ENCODE measurements at places on chromosomes 12 and 14.

- no peak for DNase-seq
Observed at GRCh38 chr14:54890788-54891187, 11.8 kb downstream of the GCH1 start.

GRCh38 chr12:123028475-123028874, 48.0 kb downstream of the ARL6IP4 start:
- DNase-seq, result no peak

DNA sequence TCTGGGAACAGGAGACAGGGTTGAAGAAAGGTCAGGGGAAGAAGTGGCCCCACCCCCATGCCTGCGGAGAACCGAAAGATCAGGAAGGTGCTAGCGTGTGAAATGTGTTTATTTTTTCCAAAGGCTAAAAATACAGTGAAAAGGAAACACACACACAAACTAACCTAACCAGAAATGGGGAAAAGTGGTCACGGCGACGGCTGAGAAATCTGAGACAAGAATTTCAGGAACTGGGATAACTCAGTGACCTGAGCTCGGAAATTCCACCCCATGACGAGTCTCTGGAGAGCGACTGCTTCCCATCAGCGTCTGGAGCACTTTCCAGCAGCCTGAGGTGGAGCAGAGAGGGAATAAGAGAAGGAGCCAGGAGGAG, 16.6 kb upstream of the RND1 start:
- DNase-seq, result no peak

GRCh38 chr14:95490727-95491451, 25.6 kb downstream of the SYNE3 start:
- DNase-seq, result no peak

DNA sequence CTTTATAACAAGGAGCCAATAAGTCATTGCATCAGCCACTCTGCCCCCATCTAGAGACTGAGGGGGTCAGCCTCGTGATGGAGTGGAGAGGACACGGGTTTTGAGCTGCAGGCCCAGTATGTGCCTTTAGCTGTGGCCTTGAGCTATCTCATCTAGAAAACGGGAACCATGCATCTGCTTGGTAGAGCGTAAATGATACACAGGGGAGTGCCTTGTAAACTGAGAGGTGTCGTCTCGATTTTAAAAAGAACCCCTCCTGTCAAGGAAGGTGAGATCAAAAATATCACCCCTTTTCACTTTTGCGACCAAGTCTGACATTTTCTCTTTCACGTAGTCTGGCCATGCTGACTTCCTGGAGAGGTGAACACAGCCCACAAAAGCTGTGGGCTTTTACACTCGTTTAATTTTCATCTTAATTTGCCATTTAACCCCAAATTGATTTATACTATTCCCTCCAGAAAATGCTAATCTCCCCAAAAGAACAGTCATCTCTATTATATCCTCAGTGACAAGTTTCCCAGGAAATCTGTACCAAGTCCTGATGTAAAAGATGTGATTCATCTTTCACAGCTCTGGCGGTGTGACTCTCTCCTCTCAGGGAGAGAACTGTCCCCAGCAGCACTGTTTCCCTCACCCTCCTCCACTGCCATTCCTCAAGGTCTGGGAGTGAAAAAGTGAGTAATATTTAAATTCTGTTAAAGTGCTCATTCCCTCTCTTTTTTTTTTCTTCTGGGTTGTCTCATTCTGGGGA, 30.6 kb downstream of the VCPKMT start:
- DNase-seq, result no peak

DNA sequence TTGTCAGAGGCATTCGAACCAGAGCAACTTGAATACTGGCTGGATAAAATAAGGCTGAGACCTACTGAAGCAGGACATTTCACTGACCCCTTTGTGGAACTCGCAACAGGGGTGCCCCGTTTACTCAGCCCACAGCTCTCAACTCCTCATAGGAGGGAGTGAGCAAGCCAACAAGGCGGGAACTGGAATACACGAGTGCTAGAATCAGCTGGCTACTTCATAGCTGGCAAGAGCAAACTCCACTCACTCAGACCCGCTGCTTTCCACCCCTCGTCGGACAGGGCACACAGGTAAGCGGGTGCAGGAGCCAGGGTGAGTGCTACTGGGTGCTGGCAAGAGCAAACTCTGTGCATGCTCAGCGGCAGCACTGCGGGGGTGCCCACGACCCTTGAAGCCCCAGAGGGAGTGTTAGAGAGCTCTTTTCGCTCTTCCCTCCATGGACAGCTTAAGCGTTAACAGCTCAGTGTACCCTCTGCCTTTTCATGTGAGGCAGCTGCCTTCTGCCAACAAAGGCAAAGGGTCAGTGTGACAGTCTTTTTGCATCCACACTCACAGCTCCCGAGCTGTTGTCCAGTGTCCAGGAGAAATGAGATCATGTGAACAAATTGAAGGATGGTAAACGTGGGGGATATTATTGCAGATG, 15.7 kb downstream of the CAPZA3 start:
- no peak for DNase-seq

DNA sequence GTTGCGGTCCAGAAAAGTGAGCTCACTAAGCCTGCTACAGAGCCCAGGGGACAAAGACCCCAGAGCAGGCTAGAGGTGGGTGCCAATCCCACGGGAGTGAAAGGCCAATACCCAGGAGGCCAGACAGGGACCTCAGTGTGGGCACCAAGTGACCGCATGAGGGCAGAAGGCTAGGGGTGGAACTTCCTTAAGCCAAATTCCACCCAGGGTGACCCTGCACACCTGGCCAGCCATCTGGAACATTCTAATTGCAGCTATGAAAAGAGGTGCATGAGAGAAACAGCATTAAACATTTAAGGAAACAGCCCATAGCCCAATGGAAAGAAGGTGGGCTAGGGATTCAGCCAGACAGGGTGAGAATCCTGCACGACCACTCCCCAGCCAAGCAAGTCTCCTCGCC, 19.4 kb downstream of the GLTP start:
- DNase-seq, result no peak

GRCh38 chr12:102533483-102534215, 53.3 kb upstream of the IGF1 start:
- DNase-seq, result no peak

- no peak for DNase-seq
Observed at GRCh38 chr14:68791902-68792677, 777 bp downstream of the ZFP36L1 start.

DNA sequence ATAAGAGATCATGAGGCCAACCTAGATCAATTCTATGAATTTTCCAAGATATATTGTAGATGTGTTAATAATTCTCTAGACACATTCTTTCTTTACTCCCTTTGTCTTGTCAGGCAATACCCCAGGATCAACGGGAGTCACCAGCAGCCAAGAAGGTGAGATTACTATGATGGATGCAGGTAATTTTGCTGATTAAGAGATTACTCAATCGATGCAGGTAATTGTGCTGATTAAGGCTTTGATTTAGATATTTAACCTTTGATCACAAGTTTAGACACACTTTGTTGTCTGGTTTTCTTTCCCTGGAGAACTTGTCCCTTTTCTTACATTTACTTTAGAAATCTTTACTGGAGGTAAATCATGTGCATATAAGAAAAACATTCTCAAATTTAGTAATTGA, 134.3 kb upstream of the CNTN1 start:
- DNase-seq, result no peak

GRCh38 chr14:64117671-64118402, 176.3 kb downstream of the ESR2 start:
- DNase-seq, result no peak

GRCh38 chr14:77186911-77187648, 5.5 kb downstream of the TMEM63C start:
- DNase-seq, result no peak

All from HuH-7.5 (cell line).